ENCODE measurements at places on chromosomes 7 and 10.

GRCh38 chr7:100154651-100155491 is 3.7 kb downstream of the TRAPPC14 start:
- no peak for DNase-seq

GRCh38 chr10:55374917-55375316 is 573.9 kb upstream of the PCDH15 start:
- DNase-seq, result no peak

GRCh38 chr10:79387974-79388850 is 40.9 kb downstream of the PPIF start:
- DNase-seq, result no peak

- DNase-seq, result no peak
Observed at GRCh38 chr10:132104062-132104461, 38.3 kb downstream of the JAKMIP3 start.

- no peak for DNase-seq
Observed at GRCh38 chr10:103895411-103896186, 22.4 kb downstream of the STN1 start.

- no peak for DNase-seq
Observed at GRCh38 chr7:44150466-44150832, 9.3 kb upstream of the MYL7 start.
